ENCODE measurements at places on chromosomes 6 and 20. TPM values are rescaled to one million over a fixed set of nuclear protein-coding genes. Genes with fewer than 3 reads are reported as not detected.

The GMDS gene
- 66.1 TPM for total RNA-seq

DNA sequence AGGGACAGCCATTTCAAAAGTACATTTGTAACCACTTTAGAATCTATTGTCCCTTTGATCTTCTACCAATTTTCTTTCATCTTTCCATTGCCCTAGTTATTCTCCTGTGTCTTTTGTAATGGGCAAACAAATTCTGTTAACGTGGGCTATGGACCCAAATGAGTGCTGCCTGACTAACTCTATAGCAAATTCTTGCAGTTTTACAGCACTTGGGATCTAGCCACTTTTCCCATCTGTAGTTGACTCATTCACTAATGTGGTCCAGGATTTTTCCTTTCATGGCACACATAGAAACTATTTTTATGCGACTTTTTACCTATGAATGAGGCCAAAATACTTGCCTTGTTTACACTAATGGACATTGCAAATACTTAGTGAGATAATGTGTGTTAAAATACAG, 52.0 kb downstream of the GRIK2 start:
- H3K27ac ChIP-seq: no peak overlapping the region
- DNase-seq: no peak
- H3K36me3 ChIP-seq: no peaks in the 10 kb centered on the region
- no peak overlapping the region for H3K4me3 ChIP-seq

The GPLD1 gene
- 8.2 TPM for total RNA-seq

- H3K36me3 ChIP-seq: peaks cover 8% of the 10 kb centered on the region
- DNase-seq: no peak
- H3K4me3 ChIP-seq: no peak overlapping the region
- no peaks in the 10 kb centered on the region for H3K4me1 ChIP-seq
Measured at GRCh38 chr20:62887152-62887859, 25.7 kb upstream of the TCFL5 start.

The LAMA4 gene
- 150 TPM for total RNA-seq

The OLIG3 gene
- not detected for total RNA-seq

The NKX2-4 gene
- total RNA-seq: not detected

DNA sequence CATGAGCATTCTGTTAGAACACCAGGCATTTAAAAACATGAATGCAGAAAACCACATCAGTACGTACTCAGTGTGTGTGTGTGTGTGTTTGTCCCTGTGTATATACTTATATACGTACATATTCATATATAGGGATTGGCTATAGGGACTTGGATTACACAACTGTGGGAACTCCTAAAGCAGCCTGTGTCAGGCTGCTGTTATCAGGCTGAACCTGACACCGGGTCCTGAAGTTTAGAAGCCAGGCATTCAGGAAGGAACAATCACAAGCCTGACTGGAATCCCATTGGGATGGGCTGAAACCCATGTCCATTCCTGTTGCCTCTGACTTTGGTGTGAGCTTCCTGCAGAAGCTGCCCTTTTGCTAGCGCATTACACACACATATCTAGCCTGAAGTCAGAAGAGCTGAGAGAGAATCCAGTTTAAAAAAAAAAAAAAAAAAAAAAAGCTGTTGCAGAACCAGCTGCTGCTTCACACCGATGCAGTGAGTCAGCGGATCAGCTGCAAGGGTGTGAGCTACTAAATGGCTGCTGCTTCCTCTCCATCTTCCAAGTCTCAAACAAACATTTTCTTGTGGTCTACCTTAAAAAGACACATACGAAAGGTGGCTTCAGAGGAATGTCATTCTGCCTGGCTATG, 348.1 kb downstream of the THBS2 start:
- no peak overlapping the region for H3K4me3 ChIP-seq
- DNase-seq: no peak
- H3K4me1 ChIP-seq: no peaks in the 10 kb centered on the region
- no peaks in the 10 kb centered on the region for H3K36me3 ChIP-seq
- no peak overlapping the region for H3K27ac ChIP-seq

DNA sequence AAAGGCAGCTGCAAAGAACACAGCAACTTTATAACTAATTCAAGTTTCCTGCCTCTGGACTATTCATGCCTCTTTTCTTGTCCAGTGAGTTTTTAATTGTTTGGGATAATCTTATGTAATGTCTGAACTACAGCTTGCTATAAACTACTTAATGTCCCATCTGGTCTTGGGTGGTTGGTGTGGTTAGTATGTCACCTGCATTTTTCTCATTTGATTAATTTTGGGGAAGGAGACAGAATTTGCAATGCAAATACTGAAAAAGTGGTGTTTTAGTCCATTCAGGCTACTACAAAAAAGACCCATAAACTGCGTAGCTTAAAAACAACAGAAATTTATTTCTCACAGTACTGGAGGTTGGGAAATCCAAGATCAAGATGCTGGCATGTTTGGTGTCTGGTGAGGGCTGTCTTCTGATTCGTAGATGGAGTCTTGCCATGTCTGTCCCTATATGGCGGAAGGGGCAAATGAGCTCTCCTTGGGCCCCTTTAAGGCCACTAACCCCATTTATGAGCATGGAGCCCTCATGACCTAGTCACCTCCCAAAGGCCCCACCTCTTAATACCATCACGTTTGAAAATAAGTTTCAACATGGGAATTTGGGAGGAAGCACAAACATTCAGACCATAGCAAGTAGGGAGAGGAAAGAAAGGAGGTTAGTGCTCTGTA, 22.4 kb downstream of the RNF8 start:
- no peak overlapping the region for H3K27ac ChIP-seq
- no peak overlapping the region for H3K4me3 ChIP-seq
- H3K4me1 ChIP-seq: no peaks in the 10 kb centered on the region
- DNase-seq: no peak
- H3K36me3 ChIP-seq: peaks cover 6% of the 10 kb centered on the region

The HLA-DPB1 gene
- 98.9 TPM for total RNA-seq

The NRSN2 gene
- 38.0 TPM for total RNA-seq

The RIMS4 gene
- 2.8 TPM for total RNA-seq

- H3K4me3 ChIP-seq: no peak overlapping the region
- no peak for DNase-seq
- no peaks in the 10 kb centered on the region for H3K27me3 ChIP-seq
- H3K36me3 ChIP-seq: no peaks in the 10 kb centered on the region
Measured at GRCh38 chr6:106124015-106124414, 37.9 kb downstream of the PRDM1 start.

GRCh38 chr6:158073776-158074175, 92.1 kb downstream of the SYNJ2 start:
- no peak overlapping the region for H3K27ac ChIP-seq
- no peak for DNase-seq
- H3K4me1 ChIP-seq: no peaks in the 10 kb centered on the region
- H3K4me3 ChIP-seq: no peak overlapping the region

The GSTA1 gene
- 1.7 TPM for total RNA-seq

DNA sequence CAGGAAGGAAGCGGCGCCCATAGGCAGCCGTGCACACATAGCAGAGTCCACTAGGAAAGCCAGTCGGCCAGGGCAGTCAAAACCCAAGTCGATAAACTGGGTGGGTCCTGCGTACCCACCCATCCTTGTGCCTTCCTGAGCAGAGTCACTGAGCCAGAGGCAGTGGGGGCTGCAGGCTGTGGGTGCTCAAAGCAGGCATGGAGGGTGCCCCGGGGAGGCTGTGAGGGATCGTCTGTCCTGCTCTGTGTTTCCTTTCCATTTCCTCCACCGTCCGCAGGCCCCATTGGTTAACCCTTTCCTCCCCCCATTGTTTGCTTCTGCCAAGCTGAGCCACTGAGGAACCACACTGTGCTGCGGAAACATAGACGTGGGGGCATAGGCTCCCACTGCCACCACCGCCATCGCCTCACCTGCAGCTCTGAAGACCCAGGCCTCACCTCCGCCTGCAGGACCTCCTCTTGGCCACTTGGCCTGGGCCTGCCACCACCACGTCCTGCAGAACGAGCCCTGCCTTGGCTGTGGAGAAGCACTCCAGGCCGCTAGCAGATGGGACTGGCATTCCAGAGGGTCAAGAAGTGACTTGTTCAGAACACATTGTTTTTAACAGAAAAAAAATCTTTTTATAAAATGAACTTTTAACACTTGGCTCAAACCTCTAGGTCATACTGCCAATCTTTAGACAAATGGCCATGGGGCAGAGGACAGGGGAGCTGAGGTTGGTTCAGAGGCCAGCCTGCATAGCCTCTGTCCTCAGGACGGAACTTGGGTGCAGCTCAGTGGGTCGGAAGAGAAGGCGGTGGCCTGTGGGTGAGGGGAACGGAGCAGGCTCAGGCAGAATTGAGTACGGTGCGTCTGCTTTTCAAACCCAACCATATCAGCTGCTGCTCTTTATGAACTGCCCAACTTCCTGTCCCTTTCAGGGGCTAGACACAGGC, 52.6 kb downstream of the TCP11 start:
- no peak overlapping the region for H3K4me3 ChIP-seq
- H3K4me1 ChIP-seq: no peaks in the 10 kb centered on the region
- H3K36me3 ChIP-seq: no peaks in the 10 kb centered on the region
- H3K27me3 ChIP-seq: no peaks in the 10 kb centered on the region
- no peak for DNase-seq

The BCAS4 gene
- total RNA-seq: 4.9 TPM

The KCNK16 gene
- total RNA-seq: not detected

DNA sequence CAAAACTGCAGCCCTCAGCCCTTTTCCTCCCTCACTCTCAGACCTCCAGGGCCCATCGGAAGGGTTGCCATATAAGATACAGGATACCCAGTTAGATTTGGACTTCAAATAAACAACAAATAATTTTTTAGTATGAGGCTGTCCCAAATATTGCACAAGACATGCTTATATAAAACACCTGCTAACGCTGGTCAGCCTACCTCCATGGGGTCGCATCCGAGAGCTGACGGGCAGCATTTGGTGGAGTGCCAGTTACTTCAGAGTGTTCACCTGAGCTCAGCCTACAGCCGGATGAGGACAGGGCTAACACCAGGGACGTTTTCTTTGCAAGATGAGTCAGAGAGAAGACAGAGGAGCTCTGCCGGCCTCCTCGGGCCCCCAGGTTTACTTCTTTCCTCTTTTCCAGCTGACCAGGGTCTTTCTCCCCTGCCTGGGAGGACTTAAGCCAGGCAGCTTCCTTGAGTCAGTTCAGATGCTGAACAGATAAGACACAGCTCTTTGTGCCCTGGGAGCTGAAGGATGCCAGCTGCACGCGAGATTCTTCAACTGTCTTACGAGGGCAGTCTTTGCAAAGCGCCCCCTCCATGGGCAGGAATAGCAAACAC, 141.2 kb upstream of the KCNG1 start:
- no peak for DNase-seq
- H3K36me3 ChIP-seq: no peaks in the 10 kb centered on the region
- H3K4me3 ChIP-seq: no peak overlapping the region
- H3K4me1 ChIP-seq: no peaks in the 10 kb centered on the region
- no peak overlapping the region for H3K27ac ChIP-seq

The PPP1R3G gene
- 1.7 TPM for total RNA-seq

The ABRACL gene
- total RNA-seq: 16.4 TPM

- H3K36me3 ChIP-seq: no peaks in the 10 kb centered on the region
- no peak overlapping the region for H3K27ac ChIP-seq
- no peak for DNase-seq
- peaks cover 5% of the 10 kb centered on the region for H3K4me1 ChIP-seq
Measured at GRCh38 chr6:125233202-125233601, 68.6 kb downstream of the HDDC2 start.

DNA sequence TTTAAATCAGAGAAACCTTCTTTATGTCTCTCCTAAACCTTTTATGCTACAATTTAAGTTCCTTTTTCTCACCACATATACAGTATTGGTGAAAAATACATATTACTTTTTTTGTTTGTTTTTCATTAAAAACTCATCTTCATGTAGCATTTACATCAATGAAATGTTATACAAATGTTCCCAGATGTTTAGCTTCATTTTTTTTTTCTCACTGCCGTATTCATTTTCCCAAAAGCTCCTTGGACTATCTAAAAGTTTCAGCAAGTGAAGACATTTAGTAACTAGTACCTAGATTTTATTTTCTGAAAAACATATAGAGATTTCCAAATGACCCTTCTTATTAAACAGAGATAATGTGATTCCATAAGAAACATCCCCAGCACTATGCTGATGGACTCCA, 128.9 kb downstream of the BMP5 start:
- DNase-seq: no peak
- no peaks in the 10 kb centered on the region for H3K27me3 ChIP-seq
- H3K4me3 ChIP-seq: no peak overlapping the region
- H3K27ac ChIP-seq: no peak overlapping the region
- H3K4me1 ChIP-seq: no peaks in the 10 kb centered on the region
- H3K36me3 ChIP-seq: no peaks in the 10 kb centered on the region

Data from aorta (tissue), 5 donors.